Renal pelvis (tissue), 12 donors: ENCODE measurements at places on chromosomes 12 and 14. TPM values are rescaled to one million over a fixed set of nuclear protein-coding genes. Genes with fewer than 3 reads are reported as not detected.

The LALBA gene
- not detected for polyA plus RNA-seq

The KRT83 gene
- polyA plus RNA-seq: not detected

The DAZAP2 gene
- 284 TPM for polyA plus RNA-seq

The SERPINA12 gene
- polyA plus RNA-seq: 0.33 TPM

The KRT3 gene
- not detected for polyA plus RNA-seq

The FOXM1 gene
- 37.4 TPM for polyA plus RNA-seq

The MAP3K9 gene
- 5.2 TPM for polyA plus RNA-seq

The FAM181A gene
- not detected for polyA plus RNA-seq

The SYT1 gene
- 17.3 TPM for polyA plus RNA-seq

DNA sequence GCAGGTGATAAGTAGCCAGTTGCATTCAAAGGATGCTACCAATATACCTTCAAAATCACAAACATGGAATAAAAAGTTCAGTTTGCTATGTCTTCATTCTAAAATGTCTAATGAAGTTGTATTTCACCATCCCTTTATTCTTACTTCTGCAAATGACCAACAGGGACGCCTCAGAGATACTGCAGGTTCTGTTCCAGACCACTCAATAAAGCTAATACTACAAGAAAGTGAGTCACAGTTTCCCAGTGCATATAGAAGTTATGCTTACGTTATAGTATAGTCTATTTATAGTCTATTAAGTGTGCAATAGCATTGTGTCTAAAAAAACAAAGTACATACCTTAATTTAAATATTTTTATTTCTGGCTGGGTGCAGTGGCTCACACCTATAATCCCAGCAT lies 29.3 kb upstream of the EIF5 start:
- DNase-seq: no peak

DNA sequence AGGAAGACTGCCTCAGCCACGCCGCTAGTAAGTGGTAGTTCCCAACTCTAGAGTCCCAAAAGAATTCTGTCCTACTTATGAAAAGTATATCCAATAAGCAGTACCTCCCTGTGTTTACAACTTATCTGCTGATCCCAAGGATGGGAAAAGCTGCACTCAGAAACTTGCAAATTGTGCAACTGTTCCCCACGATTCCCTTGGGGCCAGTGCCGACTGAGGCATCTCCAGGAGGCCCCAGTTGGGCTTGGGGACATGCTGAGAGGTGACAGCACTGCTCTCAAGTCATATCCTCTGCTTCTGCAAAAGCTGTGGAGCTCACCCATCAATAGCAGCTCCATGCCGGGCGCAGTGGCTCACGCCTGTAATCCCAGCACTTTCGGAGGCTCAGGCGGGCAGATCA lies 23.7 kb downstream of the SPRING1 start:
- DNase-seq: no peak

- no peak for DNase-seq
Measured at GRCh38 chr12:107306141-107306659, 212.9 kb upstream of the CRY1 start.

GRCh38 chr12:18242380-18243089 lies 18.8 kb upstream of the PIK3C2G start:
- no peak for DNase-seq

- DNase-seq: peak; percentile 71
Measured at GRCh38 chr12:117032593-117033381, 66.4 kb downstream of the TESC start.

- DNase-seq: peak; percentile 70
Measured at GRCh38 chr14:68638141-68638999, 154.5 kb downstream of the ZFP36L1 start.

DNA sequence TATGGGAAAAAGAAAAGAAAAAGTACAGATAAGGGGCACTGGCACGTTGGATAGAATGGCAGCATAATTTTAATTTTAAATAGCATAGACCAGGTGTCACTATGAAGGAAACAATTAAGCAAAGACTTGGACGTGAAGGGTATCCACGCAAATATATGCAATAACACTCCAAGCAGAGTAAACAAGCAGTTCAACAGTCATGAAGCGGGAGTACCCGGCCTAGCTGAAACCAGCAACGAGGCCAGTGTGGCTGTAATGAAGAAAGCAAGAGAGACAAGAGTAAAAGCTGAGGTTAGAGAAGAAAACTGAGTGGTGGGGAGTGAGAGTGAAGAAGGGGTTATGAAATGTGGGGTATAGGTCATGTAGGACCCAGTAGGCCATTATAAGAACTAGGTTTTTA lies 85.4 kb downstream of the BCL2L14 start:
- no peak for DNase-seq

DNA sequence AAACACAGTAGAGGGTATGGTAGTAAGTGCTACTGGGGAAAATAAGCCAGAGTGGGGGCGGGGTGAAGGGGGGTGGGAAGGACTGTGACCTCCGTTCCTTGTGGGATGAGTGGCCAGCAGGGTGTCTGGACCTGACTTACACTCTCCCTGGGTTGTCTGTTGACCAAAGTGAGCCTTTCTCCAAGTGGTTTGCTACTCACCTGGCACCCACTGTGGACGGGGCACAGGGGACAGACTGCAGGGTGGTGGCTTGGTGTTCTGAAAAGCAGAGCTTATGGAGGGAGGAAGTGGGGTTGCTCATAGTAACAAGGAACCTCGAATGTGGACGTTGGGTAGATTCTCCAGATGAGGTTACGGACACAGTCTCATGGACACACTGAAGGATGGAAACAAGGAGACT lies 94.4 kb upstream of the VRK1 start:
- DNase-seq: no peak

GRCh38 chr12:30761730-30762129 lies 7.0 kb upstream of the CAPRIN2 start:
- no peak for DNase-seq

DNA sequence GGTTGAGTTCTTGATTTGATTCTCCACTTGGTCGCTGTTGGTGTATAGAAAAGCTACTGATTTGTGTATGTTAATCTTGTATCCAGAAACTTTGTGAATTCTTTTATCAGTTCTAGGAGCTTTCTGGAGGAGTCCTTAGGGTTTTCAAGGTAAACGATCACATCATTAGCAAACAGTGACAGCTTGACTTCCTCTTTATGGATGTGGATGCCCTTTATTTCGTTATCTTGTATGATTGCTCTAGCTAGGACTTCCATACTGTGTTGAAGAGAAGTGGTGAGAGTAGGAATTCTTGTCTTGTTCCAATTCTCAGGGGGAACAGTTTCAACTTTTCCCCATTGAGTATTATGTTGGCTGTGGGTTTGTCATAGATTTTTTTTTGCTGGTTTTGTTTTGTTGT lies 12.4 kb downstream of the MTRFR start:
- no peak for DNase-seq

DNA sequence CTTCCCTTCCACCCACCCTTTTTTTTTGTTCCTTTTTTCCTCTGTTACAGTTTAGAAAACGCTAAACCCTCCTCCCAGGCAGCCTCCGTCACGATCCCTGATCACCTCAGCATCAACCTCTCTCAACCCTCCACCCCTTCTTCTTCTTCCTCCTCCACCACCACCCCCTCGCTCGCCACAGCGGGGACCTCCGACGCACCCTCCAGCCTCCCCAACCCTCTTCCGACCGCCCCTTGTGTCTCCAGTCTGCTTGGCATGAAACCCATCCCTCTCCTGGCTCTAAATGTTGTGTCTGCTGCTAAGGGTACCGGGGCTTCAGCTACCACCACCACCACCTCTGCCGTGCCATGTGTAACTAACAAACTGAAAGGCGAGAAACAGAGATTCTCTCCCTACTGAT lies 22.9 kb downstream of the PCBP2 start:
- no peak for DNase-seq
